Stimulated activated CD4-positive, alpha-beta T cell treated with anti-CD3 and anti-CD28 coated beads, Interleukin-1b, Interleukin-23, amount 100 ng/mL, for 24 hours (primary cell): ENCODE measurements at places on chromosomes 12 and 14.

DNA sequence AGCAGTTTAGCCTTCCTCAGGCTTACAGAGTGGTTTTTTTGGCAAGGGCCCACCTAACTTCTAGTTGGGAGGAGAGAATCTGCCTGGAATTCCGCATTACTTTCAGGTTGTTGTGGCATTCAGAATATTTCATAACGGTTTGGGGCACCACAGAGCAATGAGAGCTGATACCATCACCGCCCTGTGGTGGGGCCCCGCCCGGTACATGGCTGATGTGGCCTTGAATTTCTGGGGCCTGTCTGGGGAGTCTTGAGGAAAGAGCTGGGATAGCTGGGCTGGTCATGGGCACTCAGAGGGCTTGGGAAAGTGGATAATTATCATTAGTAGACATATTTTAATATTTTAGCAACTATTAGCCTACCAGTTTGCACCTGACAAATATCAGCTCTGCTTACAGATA is 4.2 kb downstream of the TESPA1 start:
- no peak for DNase-seq

- no peak for DNase-seq
Measured at GRCh38 chr14:52363961-52364360, 49.8 kb downstream of the PTGER2 start.

DNA sequence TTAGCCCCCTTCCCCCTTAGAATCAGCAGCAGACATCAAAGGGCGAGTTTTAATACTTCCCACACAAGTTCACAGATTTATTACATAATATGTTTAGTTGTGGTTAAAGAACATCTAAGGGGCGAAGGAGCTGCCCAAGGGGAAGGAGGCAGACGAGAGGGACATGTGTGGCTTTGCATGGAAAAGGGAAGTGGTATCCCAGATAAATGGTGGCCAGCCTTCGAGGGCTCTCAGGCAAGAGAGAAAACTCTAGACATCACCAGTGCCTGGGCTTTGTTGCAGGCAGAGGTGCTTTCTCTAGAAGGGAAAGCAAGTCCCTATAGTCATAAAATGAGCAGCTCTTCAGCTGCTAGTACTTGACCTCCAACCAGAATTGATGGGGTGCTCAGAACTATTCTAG is 121.2 kb downstream of the CACNA1C start:
- DNase-seq: no peak

GRCh38 chr12:54475537-54475936 is 2.1 kb upstream of the GTSF1 start:
- no peak for DNase-seq

GRCh38 chr12:107101651-107102050 is 8.3 kb upstream of the CRY1 start:
- no peak for DNase-seq

- no peak for DNase-seq
Measured at GRCh38 chr12:13045816-13046215, 1.6 kb downstream of the FAM234B start.

GRCh38 chr12:124667506-124668326 is 100.3 kb upstream of the NCOR2 start:
- no peak for DNase-seq

DNA sequence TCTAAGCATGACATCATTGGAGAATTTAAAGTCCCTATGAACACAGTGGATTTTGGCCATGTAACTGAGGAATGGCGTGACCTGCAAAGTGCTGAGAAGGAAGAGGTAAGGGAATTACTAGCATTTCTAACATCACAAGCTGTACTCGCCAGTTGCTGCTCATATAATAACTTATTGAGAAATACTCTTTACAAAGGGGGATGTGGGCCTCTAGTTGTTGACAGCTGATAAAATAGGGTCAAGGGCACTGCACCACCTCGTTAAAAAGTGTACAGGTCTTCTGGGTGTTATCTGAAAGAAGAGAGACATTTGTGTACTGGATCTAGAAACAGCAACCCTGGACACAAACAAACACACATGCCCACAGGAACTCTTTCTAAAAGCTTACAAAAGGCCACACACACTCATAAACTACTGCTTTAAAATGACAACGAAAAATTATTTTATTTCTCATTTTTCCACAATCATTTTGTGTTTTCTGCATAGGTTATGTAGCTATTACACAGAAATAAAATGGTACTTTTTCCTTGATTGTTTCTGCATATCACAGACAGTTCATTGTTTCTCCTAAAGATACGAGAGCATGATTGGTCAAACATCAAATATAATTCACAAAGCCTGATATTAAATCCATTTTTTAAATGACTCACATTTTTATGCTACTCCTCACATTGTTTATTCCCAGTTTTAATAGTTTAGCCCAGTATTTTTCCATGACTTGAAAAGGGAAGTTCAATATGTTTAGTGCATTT is 391.1 kb downstream of the PAWR start:
- no peak for DNase-seq

GRCh38 chr14:74402401-74403251 is 23.4 kb downstream of the SYNDIG1L start:
- no peak for DNase-seq

DNA sequence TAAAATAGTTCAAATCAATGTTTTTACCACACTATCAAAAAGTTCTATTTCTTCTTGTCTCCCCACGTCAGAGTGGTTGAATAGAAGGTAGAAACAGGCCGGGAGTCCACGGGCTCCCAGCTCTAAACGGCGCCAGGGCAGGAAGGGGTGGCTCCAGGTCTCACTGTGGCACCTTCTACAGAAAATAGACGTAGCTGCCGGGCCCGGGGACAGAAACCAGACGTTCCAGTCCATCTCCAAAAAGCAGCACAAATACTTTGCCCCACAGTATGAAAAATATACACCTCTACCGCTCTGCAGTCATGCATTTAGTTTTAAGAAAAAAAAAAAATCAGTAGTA is 30.9 kb downstream of the CCNK start:
- DNase-seq: no peak

GRCh38 chr14:101728367-101728742 is 33.2 kb upstream of the PPP2R5C start:
- DNase-seq: no peak

DNA sequence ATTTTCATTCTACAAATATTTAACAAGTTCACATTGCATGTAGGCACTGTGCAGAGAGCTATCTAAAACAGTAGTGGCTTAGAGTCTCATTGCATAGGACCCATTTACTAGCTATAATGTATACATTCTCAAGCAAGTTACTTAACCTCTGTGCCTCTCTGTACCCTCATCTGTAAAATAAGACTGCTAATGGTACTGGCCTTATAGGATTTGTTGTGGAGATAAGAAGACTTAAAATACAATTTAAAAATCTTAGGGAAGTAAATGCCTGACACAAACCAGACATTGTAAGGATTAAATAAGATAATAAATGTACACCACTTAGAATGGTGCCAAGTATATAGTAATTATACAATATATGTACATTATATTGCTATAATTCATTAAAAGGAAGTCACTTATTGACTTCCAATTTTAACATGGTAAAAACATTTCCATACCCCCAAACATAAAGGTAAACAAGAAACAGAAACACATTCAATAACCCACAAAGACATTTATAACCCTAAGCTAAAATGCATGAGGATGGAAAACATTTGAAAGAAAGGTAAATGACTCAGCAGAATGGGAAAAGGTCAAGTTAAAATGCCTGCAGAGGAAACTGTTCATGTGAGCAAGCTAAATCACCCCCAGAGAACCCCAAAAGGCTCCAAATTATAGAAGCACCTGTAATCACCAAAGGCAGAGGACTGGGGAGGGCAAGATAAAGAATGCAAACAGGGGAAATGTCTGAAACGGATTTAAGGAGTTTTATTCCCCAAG is 30.8 kb downstream of the RPS6KA5 start:
- DNase-seq: no peak

- DNase-seq: no peak
Measured at GRCh38 chr12:59695379-59695778, 99.5 kb downstream of the SLC16A7 start.

GRCh38 chr12:47981496-47982260 is 18.3 kb downstream of the TMEM106C start:
- DNase-seq: no peak

GRCh38 chr14:100900837-100901390 is 2.6 kb downstream of the RTL1 start:
- no peak for DNase-seq

DNA sequence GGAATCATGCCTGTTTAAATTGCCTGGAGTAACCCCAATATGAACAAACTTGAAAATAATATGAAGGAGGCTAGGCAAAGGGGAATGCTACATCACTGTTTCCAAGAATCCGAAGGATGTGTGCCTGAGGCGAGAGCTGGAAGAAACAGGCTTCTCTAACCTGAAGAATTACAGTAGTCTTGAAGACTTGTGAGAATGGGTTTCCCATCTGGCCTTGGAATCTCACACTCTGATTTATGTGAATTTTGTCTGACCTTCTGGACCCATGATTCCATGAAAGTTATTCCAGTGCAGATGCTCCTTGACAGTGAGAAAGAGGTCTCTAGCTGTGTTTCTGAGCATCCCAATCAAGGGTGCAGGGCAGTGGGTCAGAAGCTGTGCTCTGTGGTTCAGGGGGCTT is 122.1 kb upstream of the PARP11 start:
- DNase-seq: no peak

- DNase-seq: no peak
Measured at GRCh38 chr14:102620413-102620812, 28.0 kb downstream of the RCOR1 start.

GRCh38 chr12:14278294-14278953 is 87.1 kb upstream of the ATF7IP start:
- no peak for DNase-seq

- DNase-seq: no peak
Measured at GRCh38 chr12:53324113-53324778, 2.8 kb upstream of the AAAS start.

- no peak for DNase-seq
Measured at GRCh38 chr12:110012137-110012536, 12.9 kb downstream of the ANKRD13A start.
